Ammon's horn (tissue), 1 donor: ENCODE measurements at places on chromosomes 13 and 19.
A peak's percentile ranks its signal among the peaks of the same experiment; 100 is the strongest.

DNA sequence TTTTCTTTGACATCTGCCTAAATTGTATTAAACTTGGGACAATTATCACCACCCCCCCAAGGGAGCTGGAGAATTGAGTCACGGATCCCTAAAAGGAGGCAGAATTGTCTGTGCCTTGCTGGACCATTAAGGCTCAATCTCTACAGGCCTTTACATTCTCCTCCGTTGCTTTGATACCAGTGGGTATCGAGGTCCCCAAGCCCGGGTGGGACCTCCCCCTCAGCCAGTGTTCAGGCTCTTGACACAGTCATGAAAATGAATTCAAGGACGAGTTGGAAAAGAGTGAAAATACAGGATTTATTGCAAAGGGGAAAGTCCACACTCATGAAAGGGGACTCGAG, 5.6 kb downstream of the PPP1R15A start:
- no peak for DNase-seq

DNA sequence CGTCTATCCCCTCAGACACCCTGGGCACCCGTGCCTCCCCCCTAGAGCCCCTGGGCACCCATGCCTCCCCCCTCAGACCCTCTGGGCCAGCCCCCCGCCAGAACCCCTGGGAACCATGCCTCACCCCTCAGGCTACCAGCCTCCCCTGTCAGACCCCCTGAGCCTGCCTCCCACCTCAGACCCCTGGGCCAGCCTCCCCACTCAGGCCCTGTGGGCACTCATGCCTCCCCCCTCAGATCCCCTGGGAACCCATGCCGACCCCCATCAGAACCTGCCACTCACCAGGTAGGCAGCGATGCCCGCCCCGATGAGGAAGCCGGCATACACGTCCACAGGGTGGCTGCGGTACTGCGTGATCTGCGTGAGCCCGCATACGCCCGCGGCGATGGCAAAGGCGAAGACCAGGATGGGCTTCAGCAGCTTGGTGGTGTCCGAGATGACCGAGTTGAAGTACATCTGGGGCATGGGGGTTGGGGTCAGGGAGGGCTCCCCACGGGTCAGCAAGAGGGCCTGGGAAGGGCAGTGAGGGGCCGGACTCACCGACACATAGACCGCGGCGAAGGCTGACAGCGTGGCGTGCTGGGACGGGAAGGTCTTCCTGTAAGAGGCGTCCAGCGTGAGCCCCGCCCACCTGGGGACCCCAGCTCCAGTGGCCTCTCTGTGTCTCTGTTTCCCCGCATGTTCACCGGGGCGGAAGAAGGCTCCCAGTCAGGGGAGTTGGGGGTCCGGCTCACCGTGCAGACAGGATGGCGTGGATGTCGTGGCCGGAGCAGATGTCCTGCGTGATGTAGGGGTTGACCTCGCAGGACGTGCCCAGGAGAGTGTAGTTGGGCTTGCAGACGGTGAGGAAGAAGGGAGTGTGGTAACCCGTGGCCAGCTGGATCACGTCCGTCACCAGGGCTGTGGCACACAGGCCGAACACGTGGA, 7.3 kb downstream of the PLPPR3 start:
- no peak for DNase-seq

DNA sequence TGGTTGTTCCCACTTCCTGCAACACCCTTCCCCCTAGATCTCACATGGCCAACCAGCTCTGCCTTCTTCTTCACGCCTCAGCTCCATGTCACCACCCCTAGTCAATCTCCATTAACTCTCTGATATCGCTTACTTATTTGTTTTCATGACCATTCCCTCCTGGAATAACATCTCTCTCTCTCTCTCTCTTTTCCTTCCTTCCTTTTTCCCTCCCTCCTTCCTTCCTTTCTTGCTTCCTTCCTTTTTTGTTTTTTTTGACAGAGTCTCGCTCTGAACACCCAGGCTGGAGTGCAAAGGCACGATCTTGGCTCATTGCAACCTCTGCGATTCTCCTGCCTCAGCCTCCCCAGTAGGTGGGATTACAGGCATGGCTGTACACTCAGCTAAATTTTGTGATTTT, 44.9 kb upstream of the ADGRL1 start:
- DNase-seq = no peak

- no peak for DNase-seq
Observed at GRCh38 chr19:1700733-1701663, 48.6 kb upstream of the TCF3 start.

DNA sequence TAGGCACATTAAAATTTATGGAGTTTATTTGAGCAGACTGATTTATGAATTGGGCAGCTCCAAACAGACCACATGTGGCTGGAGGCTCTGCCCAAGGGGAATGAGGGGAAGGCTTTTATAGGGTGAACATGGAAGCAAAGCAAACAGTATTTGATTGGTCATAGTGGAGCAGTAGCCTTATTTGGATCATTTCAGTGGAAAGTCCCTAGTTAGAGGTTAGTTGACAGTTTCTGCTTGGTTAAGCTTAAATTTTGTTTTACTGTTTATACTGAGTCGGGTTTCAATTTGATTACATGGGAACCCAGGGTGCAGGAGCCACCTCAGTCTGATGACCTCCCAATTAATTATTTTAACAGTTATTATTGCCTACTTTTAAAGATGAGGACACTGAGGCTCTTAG, 140.5 kb downstream of the NDFIP2 start:
- no peak for DNase-seq

DNA sequence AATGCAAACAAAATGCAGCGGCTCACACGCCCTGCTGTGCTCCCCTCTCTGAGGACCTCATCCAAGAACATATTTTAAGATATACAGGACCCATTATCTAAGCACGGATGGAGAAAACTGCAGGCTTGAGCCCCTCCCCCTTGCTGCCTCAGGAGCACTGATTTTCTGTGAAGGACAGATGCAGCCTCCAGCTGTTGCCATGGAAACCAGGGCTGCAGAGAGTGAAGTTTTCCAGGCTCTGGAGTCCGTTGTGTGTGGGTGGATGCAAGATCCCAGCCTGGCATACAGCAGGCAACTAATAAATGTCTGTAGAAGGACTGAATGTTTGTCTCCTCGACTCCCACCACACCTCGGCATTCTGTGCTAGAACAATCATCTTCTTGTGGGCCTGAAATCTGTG, 105.6 kb upstream of the PEG3 start:
- DNase-seq = peak; percentile 56

- no peak for DNase-seq
Observed at GRCh38 chr19:29806098-29806866, 5.5 kb upstream of the CCNE1 start.

- no peak for DNase-seq
Observed at GRCh38 chr19:30881930-30882329, 467.3 kb downstream of the TSHZ3 start.
